ENCODE measurements at places on chromosomes 6 and 20.

- DNase-seq: no peak
Measured at GRCh38 chr6:49913636-49914375, 47.5 kb upstream of the CRISP1 start.

GRCh38 chr6:4948781-4949450 lies 54.9 kb downstream of the RPP40 start:
- no peak for DNase-seq

GRCh38 chr6:148617530-148617929 lies 129.3 kb upstream of the UST start:
- DNase-seq: no peak

DNA sequence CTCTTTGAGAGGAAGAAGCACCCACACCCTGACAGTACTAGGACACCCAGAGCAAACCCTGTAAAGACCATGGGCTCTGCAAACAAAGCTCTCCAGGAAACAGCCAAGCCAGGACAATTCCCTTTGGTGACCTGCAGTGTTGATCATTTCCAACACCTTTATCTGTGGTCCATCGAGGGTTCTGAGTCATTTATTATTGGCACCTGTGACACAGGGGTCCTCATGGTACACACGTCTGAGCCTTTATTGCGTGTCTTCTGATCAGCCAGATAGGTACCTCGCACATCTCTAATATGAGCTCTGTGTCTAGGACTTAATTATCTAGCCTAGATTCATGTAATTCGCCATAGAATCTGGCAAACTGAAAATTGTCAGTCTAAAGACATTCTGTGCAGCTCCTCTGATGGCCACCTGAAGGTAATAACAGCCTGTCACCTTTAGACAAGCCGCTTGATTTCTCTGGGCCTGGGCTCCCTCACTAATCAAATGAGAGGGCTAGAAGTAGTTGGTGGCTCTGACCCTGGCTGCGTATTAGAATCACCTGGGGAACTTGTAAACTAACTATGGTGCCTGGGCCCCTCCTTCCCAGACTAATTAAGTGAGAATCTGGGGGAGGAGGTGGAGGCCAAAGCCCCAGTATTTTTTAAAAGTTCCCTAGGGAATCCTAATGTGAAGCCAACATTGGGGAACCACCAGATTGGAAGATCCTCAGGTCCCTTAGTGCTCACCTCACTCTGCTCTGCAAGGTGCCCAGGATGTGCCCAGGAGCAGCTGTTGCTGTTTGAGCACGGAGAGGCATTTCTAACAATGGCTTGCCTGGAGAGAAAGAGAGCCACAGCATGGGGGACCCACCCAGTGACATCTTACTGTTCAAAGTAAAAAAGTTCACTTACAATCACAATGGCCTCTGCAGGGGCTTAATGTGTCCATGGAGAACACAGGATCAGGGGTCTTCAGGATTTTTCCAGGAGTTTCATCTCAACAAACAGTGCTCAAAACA lies 122.0 kb upstream of the ARID1B start:
- no peak for DNase-seq

GRCh38 chr20:64029293-64030117 lies 6.5 kb upstream of the C20orf204 start:
- no peak for DNase-seq

DNA sequence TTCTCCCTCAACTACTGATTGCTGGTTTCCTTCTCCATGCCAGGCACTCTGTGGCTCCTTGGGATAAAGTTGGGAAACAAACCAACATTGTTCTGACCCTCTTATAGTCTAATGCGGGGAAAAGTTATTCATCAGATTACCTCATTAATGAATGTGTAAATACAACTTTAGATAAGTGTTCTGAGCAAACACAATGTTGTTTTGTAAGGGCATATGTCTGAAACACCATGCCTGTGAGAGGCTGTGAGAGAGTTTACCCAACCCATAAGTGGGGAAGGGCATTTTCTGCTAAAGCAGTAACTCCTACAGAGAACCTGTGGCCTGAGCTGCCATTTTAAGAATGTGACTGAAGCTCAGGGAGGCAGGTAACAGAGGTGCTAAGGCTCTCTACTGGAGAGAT lies 283.5 kb downstream of the KHDC1L start:
- DNase-seq: no peak

DNA sequence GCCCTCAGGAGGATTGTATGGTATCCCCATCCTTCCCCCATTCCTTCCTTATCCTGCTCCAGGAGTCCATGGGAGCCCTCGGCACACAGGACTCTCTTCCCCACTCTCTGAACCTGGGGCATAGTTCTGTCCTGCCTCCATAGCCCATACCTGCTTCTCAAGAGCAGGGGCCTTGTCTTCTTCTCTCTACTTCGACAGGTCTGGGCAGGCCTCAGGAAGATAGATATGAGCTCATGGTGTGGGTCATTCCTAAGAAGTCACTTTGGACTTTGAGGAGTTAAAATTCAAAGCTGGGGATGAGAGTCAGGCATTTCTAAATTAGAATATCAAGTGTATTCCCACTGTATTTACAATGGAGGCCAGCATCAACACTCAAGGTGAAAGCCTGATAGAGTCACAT lies 8.4 kb upstream of the ADA start:
- DNase-seq: no peak

- DNase-seq: no peak
Measured at GRCh38 chr20:13158369-13158768, 62.7 kb upstream of the ISM1 start.

DNA sequence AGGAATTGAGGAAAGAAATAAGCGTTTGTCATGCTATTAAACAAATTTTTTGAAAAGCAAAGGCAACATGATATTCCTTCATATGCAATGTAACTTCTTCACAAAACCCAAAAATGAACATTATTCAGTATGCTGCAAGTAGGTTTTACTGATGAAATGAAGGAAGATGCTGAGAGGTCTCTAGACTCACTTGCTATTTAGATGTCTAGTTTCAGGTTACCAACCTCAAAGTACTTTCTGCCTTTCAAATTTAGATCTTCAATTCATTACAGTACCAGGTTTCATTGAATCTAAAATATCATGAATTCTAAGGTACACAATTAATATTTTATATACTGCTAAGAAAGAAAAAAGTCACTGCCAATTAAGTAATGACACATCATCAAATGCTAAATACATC lies 39.9 kb downstream of the MYO6 start:
- no peak for DNase-seq

- no peak for DNase-seq
Measured at GRCh38 chr6:14748679-14749078, 497.2 kb upstream of the JARID2 start.

DNA sequence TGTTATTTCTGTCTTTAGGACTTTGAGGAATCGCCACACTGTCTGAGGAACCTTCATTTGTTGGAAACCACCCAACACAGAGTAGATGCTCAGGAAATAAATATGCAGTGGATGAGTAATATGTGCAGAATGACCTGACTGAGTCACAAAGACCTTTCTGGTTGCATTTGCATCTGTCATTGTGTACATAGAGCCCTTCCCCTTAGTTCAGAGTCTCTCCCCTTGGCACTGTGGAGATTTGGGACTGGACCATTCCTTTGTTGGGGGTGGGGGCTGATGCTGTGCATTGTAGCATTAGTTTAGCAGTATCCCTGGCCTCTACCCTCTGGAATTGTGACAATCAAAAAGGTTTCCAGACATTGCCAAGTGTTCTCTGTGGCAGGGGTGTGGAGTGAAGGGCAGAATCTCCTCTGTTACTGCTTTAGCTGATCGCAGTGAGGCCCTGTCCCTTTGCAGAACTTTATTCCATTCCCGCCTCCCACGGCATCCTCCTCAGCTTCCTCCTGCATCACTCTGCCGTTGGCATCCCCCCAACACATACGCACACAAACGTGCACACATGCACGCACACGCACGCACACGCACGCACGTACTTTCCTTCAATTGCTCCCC lies 64.5 kb downstream of the EYA2 start:
- DNase-seq: peak; percentile 66

GRCh38 chr6:82589509-82590206 lies 226.0 kb downstream of the TPBG start:
- DNase-seq: peak; percentile 32

DNA sequence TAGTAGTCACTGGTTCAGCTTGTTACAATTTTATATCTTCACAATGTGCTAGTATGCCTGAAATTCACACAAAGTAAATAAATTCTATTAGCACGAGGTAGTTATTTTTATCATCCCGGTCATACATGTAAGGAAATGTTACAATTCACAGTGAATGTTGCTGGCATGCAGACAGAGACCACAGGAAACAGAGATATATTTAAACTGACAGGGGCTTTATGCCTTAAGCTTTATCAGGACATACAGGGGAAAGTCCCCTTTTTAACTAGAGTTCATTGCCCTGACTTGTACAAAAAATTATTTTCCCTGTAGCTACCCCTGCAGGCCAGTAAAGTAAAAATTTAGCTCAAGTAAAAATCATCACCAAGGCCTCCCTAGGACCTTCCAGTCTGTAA lies 712.0 kb upstream of the NRSN1 start:
- DNase-seq: peak; percentile 3

GRCh38 chr20:58003525-58003924 lies 224.9 kb downstream of the ANKRD60 start:
- DNase-seq: no peak

- DNase-seq: no peak
Measured at GRCh38 chr6:117974914-117975627, 68.0 kb downstream of the SLC35F1 start.

- no peak for DNase-seq
Measured at GRCh38 chr20:50883856-50884255, 47.4 kb downstream of the ADNP start.

DNA sequence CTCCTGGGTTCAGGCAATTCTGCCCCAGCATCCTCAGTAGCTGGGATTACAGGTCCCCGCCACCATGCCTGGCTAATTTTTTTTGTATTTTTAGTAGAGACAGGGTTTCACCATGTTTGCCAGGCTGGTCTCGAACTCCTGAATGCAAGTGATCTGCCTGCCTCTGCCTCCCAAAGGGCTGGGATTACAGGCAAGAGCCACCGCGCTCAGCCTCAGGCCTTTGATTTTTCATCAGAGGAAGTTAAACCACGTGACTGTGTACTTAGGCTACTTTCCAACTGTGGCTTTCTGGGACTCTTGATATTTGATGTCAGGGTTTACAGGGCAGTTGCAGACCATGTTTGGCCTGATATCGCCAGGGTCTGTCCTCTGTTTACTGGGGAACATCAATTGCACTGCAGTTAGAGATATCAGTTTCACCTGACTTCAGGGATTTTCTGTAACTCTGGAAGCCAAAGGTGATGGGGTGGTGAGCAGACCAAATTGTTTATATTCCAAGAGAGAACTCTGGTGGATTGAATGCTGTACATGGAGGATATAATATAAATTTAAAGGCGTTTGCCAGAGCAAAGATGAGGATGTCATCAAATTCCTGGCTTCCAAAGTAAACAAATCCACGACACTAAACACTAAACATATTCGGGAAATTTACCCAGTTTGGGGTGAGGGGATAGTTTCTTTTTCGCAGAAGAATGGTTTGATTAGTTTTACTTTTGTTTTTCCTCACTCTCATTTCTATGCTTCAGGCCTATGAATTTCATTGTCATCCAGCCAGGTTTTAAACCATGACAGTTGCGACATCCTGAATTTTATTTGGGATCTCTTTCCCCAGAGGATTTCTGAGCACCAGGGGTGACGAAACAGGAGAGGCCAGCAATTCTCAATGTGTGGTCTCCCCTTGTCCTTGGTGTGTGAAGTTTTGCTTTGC lies 4.2 kb downstream of the PSMF1 start:
- DNase-seq: no peak

GRCh38 chr6:11855743-11856142 lies 77.1 kb upstream of the ADTRP start:
- no peak for DNase-seq

DNA sequence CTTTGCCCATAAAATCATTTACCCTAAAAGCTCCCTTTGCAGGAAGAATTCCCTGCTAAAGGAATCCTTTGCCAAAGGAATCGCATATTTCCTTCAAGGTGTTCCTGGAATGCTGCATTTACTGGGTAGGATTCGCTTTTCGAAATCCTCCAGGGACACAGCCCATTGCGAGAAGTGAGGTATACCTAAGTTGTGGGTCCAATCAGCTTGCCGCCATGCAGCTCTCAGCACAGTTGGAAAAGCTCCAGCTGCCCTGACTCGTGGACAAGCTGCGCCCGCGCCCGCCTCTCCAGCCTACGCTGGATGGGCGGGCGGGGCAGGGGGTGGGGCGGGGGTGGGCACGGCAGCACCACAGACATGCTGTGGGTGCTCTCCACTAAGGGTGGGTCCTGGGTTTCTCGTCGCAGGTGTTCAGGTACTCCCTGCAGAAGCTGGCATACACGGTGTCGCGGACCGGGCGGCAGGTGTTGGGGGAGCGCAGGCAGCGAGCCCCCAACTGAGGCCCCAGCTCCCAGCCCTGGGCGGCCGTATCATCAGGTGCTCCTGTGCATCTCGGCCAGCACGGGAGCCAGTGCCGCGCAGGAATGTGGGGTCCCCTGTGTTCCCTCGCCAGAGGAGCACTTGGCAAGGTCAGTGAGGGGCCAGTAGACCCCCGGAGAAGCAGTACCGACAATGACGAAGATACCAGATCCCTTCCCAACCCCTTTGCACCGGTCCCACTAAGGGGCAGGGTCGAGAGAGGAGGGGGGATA lies 1.4 kb downstream of the NNAT start:
- no peak for DNase-seq

DNA sequence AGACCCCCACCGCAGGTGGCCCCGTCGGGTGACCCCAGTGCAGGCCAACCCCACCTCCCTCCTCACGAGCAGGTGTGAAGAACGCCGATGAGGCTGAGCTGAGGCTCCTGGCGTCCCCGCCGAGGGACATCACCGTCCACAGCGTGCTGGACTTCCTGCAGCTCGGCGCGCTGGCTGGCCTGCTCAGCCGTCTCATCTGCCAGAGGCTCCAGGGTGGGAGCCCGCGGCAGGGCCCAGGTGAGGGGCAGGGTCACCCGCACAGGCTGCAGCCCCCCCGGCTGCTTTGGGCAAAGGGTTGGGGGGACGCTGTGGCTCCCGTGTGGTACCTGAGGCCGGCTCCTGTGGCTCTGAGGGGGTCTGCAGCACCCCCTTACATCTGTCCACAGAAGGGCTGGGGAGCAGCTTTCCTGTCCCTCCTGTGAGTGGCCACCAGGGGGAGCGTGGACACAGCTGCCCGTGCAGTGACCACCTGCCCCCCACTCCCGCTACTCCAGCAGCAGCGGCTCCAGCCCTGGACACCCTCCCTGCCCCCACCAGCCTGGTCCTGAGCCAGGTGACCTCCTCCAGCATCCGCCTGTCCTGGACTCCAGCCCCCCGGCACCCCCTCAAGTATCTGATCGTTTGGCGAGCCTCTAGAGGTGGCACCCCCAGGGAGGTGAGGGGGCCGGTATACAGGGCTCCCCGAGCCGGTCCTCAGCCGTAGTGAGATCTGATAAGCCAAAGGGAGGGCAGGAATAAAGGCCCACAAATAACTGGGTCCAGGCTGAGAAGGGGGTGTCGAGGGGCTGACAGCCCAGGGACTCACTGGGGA lies 16.5 kb downstream of the COL20A1 start:
- peak; percentile 94 for DNase-seq

- DNase-seq: no peak
Measured at GRCh38 chr6:28794175-28795002, 129.4 kb downstream of the TRIM27 start.

DNA sequence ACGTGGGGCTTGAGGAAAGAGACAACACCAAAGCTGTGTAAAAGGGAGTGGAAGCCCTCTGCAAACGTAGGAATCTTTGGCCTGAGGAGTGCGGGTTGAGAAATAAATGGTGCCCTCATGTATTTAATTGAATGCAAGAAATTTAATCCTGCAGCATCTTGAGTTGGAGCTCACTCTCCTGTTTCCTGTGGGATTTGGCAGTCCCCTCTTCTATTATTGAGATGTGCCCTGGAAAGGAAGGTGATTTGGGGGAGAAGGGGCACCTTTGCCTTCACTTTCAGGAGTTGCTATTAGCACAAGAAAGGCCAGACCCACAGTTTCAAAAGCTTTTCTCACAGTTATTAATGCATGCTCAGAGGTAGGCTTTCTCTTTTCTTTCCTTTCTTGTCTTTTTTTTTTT lies 201.4 kb upstream of the HDDC2 start:
- DNase-seq: no peak

Measured in HTR-8/SVneo (cell line).